ENCODE measurements at places on chromosomes 2 and 18.

DNA sequence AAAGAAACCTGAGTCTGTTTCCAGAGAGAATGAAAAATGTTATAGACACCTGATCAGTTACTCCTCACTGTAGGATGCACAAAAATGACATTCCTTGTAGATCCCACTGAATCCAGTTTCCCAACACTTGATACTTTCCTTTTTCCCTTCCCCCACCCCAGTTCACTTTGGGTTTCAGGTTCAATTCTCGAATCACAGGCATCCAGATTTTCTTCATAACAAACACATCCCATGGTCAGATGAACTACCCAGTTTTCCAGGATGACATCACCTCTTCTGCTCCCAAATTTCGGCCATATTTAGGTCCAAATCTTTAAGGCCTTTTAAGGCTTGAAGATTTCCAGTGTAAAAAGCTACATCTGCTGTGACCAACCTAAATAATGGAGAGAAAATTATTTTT is 51.5 kb downstream of the UGP2 start:
- no peak for DNase-seq

DNA sequence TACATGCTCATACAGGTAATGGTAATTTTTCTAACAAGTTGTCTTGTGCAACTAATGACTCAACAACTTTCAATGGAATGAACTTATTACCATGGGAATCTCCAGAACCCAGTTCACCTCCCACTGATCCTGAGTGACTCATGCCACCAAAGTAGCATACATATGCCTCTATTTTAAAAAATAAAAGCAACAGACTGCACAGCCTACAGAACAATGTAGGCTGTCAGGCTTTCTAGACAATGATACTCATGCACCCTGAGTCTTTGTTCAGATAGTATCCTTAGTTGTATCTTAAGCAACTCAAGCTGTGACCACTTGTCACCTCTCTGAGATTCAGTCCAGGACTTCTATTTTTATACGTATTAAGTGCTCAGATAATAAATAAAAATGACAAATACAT is 531.0 kb upstream of the SETBP1 start:
- DNase-seq, result no peak

DNA sequence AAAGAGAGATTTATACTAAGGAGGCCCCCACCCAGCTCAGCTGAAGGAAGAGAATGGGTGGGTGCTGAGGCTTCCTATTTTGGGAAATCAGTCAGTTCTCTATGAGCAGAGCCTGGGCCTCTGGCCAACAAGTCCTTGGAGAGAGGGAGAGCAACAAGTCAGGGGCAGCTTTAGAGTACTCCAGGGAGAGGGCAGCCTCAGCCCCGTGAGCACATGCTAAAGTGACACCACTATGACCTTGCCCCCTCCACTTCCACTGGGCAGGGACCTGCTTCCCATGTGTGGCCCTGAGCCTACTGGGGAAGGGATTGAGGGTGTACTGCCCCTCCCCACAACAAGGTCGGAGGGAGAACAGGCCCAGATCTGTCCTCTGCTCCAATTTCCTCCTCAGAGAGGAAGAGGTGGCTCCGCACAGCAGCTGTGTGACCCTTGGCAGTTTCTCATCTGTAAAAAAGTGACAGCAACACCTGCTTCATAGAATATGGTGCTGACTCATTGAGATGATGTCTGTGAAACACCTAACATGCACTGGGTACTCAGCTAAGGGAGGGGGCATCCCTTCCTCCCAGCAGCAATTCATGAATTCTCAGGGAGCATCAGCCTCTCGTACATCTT is 72.9 kb downstream of the CLHC1 start:
- no peak for DNase-seq

- no peak for DNase-seq
These were observed 803.9 kb upstream of the POU3F3 start for GRCh38 chr2:104049981-104050380.

- DNase-seq, result no peak
These were observed 79.8 kb downstream of the LIMS1 start for GRCh38 chr2:108614043-108614545.

DNA sequence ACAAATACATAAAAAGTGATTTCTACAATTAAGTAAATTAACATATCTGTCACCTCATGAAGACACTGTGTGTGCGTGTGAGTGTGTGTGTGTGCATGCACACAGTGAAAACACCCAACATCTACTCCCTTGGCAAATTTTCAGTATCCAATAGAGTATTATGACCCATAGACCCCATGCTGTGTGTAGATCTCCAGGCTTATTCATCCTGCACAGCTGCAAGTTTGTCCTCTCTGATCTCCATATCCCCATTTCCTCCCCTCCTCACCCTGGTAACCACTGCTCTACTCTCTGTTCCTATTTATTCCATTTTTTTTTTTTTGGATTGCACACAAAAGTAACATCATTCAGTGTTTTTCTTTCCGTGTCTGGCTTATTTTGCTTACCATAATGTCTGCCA is 391.0 kb downstream of the SOX11 start:
- DNase-seq, result no peak

GRCh38 chr2:2788076-2788475 is 457.0 kb upstream of the MYT1L start:
- DNase-seq, result no peak

Data from stimulated activated CD4-positive, alpha-beta T cell treated with anti-CD3 and anti-CD28 coated beads, TNF-alpha, amount 100 ng/mL, for 1 hour (primary cell).